Common myeloid progenitor, CD34-positive (primary cell): ENCODE measurements at places on chromosomes 1 and 21.

- no peak for DNase-seq
Observed at GRCh38 chr1:195909061-195909460, 699.2 kb downstream of the KCNT2 start.

DNA sequence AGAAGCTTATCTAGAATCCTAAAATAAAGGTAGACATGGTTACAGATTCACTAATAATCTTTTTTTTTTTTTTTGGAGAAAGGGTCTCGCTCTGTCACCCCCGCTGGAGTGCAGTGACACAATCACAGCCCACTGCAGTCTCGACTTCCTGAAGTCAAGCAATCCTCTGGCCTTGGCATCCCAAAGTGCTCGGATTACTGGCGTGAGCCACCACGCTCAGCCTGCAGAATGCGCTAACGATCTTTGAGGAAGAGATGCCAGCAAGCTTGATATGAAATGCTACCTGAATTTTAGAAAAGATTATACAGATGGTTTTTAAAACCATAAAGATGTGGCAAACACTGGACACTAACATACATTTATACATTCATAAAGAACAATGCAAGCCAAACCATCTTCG is 4.1 kb upstream of the GNPAT start:
- no peak for DNase-seq

DNA sequence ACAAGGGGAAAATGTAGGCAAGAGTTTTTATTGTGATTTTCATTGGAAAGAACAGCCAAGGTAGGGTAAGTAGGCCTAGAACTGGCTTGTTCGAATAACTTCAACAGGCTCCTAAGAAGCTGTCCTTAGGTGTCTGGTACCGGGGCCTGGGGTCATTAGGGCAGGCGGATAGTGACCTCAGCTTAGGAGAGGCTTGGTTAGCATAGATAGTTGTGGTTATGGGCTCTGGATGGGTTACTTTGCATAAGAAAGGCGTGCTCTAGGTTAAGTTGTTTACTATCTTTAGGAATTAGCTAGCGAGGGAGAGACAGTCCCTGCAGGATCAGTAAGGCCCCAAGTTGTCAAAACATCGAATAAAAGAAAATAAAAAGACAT is 20.7 kb upstream of the HPCAL4 start:
- no peak for DNase-seq

DNA sequence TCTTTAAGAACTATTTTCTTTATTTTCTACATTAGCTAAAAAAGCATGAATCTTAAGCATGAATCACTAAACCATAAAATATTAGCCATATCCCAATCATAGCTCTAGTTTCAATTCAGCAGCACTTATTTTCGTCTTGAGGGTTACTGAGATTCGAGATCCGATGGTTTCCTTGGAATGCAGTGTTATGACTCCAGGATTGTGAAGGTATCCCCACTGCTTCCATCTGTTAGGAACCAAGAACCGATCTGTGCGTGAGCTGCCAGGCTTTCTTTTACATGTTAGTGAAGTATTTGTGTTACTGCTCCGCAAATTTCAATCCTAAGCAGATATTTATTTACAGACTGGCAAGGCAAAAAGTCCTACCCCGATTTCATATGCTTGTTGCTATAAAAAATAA is 18.8 kb downstream of the TNFRSF9 start:
- no peak for DNase-seq

GRCh38 chr1:212612041-212612961 is 3.7 kb downstream of the ATF3 start:
- DNase-seq: no peak

DNA sequence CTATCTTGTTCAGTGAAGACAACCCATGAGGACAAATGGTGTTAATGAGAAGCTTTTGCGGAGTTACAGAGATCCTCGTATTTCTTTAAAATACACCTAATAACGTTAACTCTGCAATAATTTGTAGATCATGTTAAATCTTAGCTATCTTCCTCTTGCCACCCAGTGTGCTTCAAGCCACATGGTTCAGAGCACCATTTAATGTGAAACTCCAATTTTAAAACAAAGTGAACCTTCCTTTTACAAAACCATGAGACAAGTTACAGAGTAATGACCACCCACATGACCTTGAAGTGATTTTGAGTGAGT is 1.7 kb upstream of the KCNE2 start:
- no peak for DNase-seq

DNA sequence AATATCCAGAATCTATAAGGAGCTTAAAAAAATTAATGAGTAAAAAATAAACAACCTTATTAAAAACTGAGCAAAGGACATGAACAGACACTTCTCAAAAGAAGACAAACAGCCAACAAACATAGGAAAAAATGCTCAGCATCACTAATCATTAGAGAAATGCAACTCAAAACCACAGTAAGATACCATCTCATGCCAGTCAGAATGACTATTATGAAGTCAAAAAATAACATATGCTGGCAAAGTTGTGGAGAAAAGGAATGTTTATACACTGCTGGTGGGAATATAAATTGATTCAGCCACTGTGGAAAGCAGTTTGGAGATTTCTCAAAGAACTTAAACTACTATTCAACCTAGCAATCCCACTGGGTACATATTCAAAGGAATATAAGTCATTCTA is 25.3 kb downstream of the PIGK start:
- no peak for DNase-seq

- DNase-seq: no peak
Observed at GRCh38 chr1:26814893-26815292, 11.6 kb upstream of the ZDHHC18 start.

DNA sequence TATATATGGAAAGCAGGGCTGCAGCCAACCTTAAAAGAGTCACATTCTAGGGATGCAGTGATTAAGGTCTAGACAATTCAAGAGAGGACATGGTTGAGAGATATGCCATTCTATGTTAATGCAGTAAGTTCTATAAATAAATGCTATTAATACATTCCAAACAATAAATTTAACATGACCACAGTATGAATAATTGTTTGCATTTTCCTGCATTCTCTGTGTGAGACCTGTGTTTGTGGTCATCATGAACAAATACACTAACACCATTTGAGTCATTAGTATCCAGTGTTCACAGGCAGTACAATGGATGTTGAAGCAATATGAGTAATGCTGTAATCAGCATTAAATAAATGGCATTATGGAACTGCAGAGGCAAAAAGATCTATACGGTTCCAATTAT is 5.5 kb upstream of the ZRANB2 start:
- no peak for DNase-seq

GRCh38 chr1:233904633-233905415 is at the start of gene SLC35F3:
TSS of gene SLC35F3 (plus strand) at chr1:233904676.
- peak; percentile 43 for DNase-seq
